GM23248 (cell line): ENCODE measurements at places on chromosomes 7 and 10. TPM values are rescaled to one million over a fixed set of nuclear protein-coding genes. Genes with fewer than 3 reads are reported as not detected.
A peak's percentile ranks its signal among the peaks of the same experiment; 100 is the strongest.

Gene PDZD7
- total RNA-seq, result 0.54 TPM in 1 of 2 replicates, not detected in the other

Gene TBXAS1
- not detected in 2 replicates for total RNA-seq

Gene GCK
- total RNA-seq, result 0.11 TPM in 1 of 2 replicates, not detected in the other

Gene LRGUK
- total RNA-seq, result 0.13 TPM in 1 of 2 replicates, not detected in the other

Gene DNTT
- total RNA-seq, result not detected in 2 replicates

Gene ZWINT
- 20.9 and 26.7 TPM in 2 replicates for total RNA-seq

Gene DNAJC2
- 17.8 and 19.3 TPM in 2 replicates for total RNA-seq

Gene ITGB8
- total RNA-seq, result 9.9 and 11.9 TPM in 2 replicates

DNA sequence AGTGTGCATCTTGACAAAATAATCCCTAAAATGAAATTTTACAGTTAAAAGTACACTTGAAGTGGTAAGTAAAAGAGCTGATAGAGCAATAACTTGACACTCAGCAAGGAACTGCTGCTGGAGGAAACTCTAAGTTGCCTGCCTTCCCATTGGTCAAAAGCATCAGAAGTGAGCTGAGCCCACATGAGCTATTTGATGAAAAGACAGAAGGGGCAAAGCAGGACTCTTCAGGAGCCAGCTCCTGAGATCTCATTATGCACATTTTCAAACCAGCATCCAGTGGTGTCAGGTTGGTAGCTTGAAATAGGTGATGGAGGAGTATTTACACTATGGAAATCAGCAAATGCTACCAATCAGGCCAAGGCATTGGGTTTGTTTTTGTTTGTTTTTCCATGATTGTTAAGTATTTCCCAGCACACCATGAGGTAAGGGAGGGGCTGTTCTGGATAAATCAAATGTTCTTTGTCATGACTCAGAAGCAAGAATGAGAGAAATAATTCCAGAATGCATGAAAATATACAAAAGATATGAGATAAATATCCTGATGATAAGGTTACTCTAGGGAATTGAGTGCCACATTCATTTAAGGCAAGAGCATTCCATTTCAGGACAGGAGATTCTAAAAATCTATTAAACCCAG lies 316.6 kb downstream of the SNX13 start:
- peak; percentile 20 for DNase-seq

- DNase-seq, result peak; percentile 87
These were observed 116.8 kb upstream of the JCAD start for GRCh38 chr10:30176182-30176581.

GRCh38 chr10:129601737-129602136 lies 134.7 kb downstream of the MGMT start:
- DNase-seq, result no peak

GRCh38 chr7:147279514-147279913 lies 1162.9 kb downstream of the CNTNAP2 start:
- DNase-seq, result no peak

- peak; percentile 18 for DNase-seq
These were observed 288.2 kb upstream of the MAGI2 start for GRCh38 chr7:79741684-79742083.

DNA sequence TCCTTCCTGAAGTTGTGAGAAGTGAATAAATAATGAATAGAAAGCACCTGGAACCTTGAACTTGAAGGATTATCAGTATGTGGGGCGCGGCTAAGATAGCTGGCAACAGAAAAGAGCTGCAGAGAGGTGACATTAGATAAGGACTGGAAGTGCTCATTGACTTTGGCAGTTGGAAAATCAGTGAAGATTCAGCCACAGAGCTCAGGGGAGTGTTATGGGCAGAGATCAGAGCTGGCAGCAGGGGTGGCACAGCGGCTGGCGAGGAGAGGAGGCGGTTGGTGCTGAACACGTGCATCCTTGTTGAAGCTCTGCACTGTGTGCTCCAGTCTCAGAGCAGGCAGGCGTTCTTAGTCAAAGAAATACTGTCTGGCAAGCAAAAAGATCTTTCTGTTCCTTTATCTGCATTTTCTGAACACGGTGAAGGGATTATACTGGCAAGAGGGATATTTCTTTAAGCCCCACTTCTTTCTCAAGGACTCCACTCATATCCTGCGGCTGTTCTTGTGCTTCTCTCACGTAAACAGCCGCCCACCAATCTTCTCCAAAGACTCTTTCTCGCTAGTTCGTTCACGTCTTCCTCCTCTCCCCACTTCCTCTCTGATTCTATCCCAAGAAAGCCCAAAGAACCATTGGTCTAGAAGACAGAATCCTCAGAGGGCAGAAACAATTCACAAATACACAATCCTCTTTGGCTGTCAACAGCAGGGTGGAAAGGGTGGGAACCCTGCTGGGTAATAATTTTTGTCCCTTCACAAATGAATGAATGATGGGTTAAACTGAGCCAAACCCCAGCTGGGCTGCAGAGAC lies 38.6 kb upstream of the ADD3 start:
- DNase-seq, result no peak

- DNase-seq, result peak; percentile 38
These were observed 6.4 kb downstream of the NEURL1 start for GRCh38 chr10:103499881-103500280.

GRCh38 chr7:80772347-80772993 lies 134.0 kb downstream of the CD36 start:
- DNase-seq, result no peak

DNA sequence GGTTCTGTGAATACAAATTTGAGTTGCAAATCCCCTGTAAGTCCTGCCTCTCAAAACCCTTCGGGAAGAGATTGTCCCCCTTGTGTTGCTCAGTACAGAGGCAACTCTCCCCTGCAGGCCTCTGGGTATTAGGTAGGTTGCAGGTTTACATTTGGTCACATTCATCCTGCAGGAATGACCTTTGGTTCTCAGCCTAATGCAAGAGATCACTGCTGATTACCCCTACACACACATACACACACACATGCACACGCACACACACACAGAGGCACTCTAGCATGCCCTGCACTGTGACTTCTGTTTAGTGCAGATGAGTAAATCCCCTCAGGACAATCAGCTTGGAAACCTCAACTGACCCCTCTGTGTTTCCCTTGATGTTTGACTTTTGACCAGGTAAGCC lies 69.2 kb downstream of the C10orf67 start:
- no peak for DNase-seq

DNA sequence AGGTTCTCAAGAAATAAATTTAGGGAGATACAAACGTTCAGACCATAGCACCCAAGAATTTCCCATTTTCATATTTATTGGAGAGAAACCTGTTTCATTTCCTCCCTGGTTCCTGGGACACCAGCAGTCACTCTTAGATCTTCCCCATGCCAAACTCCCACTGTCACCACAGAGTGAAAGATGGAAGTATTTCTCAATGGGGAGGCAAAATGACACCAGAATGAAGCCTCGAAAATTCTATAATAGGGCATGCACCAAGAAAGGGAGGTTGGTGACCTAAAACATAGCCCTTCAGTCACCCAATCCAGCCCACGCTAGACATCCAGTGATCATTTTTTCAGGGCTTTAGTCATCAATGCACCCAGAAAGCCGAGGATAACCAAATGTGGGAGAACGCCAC lies 148.1 kb upstream of the PLXDC2 start:
- no peak for DNase-seq

- DNase-seq, result peak; percentile 29
These were observed 3.5 kb downstream of the CHAT start for GRCh38 chr10:49617121-49618020.

DNA sequence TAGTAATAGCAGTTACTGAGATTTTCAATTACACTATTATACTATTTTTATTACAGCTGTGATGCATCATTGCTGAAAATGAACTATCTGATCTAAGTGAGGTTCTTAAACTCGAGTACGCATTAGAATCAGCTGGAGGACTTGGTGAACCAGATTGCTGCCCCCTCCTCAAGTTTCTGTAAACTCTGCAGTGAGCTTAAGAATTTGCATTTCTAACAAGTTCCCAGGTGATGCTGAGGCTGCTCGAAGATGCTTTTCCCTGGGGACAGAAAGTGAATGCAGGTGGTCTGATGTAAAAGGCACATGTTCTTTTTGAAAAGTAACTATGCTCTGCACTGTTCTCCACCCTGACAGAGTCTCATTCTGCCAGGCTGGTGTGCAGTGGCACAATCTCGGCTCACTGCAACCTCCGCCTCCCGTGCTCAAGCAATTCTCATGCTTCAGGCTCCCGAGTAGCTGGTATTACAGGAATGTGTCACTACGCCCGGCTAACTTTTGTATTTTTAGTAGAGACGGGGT lies 12.5 kb downstream of the RNF133 start:
- DNase-seq, result no peak

DNA sequence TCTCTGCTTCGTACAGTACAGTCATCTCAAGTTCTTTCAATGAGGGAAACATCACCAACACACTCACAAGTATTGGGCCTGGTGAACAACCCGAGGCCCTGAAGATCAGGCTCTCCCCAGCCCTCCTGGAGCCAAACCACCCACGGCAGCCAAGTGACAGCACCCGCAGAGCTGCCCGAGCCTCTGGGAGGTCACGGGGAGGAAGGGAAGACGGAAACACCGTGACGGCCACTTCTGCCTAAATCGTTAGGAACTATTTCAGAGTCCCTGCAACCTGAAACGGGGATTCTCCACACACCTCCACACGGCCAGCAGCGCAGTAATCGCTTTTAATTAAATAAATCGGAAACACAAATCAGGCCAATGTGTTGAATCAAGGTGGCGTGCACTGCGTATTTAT lies 222.6 kb downstream of the MAD1L1 start:
- no peak for DNase-seq

- DNase-seq, result no peak
These were observed 293.4 kb downstream of the CELF2 start for GRCh38 chr10:11311027-11311426.

- DNase-seq, result peak; percentile 94
These were observed 1.1 kb downstream of the MARVELD1 start for GRCh38 chr10:97714401-97715258.

DNA sequence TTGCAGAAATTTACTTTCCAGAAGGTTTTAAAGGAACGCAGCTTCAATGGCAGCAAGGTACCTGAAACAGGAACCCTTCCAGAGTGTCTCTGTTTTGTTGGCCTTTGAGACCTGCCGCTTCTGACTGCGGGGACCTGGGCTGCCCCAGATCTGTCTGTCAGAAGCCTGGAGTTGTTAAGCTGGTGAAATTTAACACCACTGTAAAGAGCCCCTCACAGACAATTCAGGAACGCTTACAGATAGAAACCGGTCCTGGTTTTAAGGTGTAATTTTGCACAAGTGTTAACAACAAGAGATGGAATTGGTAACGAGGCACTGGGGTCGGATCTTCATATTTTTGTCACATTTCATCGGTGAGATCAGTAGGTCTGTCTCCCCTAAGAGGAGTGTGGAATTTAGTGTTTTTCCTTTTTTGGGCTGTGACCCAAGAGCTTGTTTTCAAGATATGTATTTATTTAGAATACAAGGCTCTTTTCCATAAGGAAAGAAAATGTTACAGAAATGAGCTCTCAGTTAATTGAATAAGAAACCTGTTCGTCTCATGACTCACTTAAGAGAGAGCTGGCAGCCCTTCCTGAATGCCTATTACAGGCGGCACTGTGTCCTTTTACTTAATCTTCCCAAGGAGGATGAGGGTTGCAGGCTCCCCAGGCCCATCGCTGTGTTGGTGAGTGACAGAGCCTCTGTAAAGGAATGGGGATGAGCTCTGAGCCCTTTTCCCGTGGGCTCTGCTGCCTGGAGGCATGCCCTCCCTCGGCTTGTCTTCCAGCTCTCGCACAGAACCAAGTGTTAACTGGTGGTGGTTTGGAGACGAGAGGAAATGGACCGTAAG lies 168.7 kb downstream of the CUX1 start:
- peak; percentile 12 for DNase-seq

GRCh38 chr7:133940368-133940767 lies 186.8 kb upstream of the LRGUK start:
- DNase-seq, result no peak
